ENCODE measurements at places on chromosomes 2 and 18. TPM values are rescaled to one million over a fixed set of nuclear protein-coding genes. Genes with fewer than 3 reads are reported as not detected.

- no peaks in the 10 kb centered on the region for H3K36me3 ChIP-seq
- no peak overlapping the region for H3K27ac ChIP-seq
- no peak for DNase-seq
- H3K27me3 ChIP-seq, result no peaks in the 10 kb centered on the region
- no peaks in the 10 kb centered on the region for H3K4me1 ChIP-seq
Observed at GRCh38 chr2:188248513-188248912, 43.2 kb upstream of the GULP1 start.

DNA sequence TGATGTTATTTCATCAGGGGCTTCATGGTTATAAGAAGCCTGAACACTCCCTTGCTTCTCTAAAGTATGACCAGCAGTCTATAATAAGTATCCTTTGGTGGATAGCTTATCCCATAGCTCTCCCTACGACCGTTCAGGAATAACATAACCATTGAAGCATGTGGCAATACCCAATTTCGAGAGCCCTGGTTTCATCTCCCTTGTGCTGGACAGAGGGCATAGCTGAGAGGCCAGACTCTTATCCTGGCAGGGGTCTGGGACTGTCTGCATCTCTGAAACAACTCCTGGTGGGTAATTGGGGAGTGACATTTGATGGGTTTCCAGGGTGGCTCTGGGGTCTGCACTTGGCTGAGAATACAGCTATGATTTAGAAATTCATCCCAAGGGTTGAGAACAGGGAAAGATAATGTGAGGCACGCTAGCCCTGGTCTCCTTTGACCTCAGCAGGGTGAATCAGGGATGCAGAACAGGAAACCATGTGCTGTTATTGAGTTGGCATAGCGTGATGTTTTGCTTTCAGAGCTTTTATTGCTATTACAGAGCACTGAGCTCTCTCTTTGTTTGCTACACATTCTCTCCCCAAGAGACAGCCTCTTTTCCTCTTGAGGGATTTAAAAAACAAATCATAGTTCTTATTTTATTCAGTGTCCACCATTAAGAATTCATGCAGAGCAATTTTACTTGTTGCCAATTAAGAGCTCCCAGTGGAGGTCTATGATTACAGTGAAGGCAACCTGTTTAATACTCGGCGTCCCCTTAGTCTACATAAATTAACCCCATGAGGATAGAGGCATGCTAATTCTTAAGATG is 274.5 kb downstream of the NCKAP5 start:
- no peaks in the 10 kb centered on the region for H3K36me3 ChIP-seq
- no peaks in the 10 kb centered on the region for H3K4me1 ChIP-seq
- H3K4me3 ChIP-seq, result no peak overlapping the region
- H3K27ac ChIP-seq, result no peak overlapping the region

GRCh38 chr2:59538398-59538911 is 1015.0 kb downstream of the BCL11A start:
- H3K27ac ChIP-seq, result no peak overlapping the region
- H3K4me1 ChIP-seq, result no peaks in the 10 kb centered on the region
- no peak overlapping the region for H3K4me3 ChIP-seq

- H3K36me3 ChIP-seq, result no peaks in the 10 kb centered on the region
- no peak overlapping the region for H3K27ac ChIP-seq
- no peak overlapping the region for H3K4me3 ChIP-seq
Observed at GRCh38 chr18:21571772-21572171, 28.7 kb downstream of the ESCO1 start.

GMCL1 gene
- polyA plus RNA-seq, result 2.0 TPM

KCNE4 gene
- 1.4 TPM for polyA plus RNA-seq

- no peaks in the 10 kb centered on the region for H3K4me1 ChIP-seq
- peaks cover 4% of the 10 kb centered on the region for H3K36me3 ChIP-seq
- H3K27me3 ChIP-seq, result no peaks in the 10 kb centered on the region
Observed at GRCh38 chr2:226891780-226892590, 56.1 kb downstream of the RHBDD1 start.

GRCh38 chr2:241796610-241797138 is 12.3 kb upstream of the NEU4 start:
- no peaks in the 10 kb centered on the region for H3K27me3 ChIP-seq
- H3K27ac ChIP-seq, result no peak overlapping the region
- H3K4me1 ChIP-seq, result no peaks in the 10 kb centered on the region
- no peaks in the 10 kb centered on the region for H3K36me3 ChIP-seq
- H3K4me3 ChIP-seq, result no peak overlapping the region

ST8SIA3 gene
- not detected for polyA plus RNA-seq

DNA sequence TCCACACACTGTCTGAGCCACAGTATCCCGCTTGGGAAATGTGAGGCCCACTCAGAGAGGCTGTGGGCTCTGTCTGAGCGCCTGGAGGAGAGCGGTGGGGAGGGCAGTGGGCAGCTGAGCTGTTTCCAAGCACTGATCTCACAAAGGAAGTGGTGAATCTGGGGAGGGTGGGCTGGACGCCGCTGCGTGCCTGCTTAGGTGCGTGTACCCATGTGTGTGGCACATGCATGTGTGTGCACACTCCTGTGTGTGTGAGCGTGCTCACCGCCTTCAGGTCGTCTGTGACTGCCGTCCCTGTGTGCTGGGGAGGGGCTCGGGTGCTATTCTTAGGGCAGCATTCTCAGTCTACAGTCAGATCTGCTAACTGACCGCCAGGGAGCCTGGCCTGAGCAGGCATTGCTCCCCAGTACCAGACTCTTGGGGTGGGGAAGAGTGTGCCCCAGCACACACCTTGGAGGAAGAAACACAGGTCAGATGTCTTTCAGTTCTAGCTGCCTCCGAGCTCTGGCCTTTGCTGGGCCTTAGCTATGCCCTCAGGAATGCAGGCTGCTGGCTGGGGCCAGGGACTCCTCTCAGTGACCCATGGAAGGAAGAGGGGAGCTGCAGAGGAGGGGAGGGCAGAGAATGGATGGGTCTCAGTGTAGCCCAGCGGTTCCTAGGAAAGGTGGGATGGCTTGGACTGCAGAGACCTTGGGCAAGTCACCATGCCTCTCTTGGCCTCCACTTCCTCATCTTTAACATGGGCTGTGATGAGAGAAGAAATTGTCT is 31.4 kb downstream of the KCNIP3 start:
- no peaks in the 10 kb centered on the region for H3K27me3 ChIP-seq
- H3K4me3 ChIP-seq, result no peak overlapping the region
- H3K36me3 ChIP-seq, result no peaks in the 10 kb centered on the region
- no peaks in the 10 kb centered on the region for H3K4me1 ChIP-seq
- no peak overlapping the region for H3K27ac ChIP-seq

- no peak overlapping the region for H3K27ac ChIP-seq
- H3K4me1 ChIP-seq, result no peaks in the 10 kb centered on the region
- no peaks in the 10 kb centered on the region for H3K36me3 ChIP-seq
- H3K27me3 ChIP-seq, result no peaks in the 10 kb centered on the region
Observed at GRCh38 chr2:1835581-1836201, 91.4 kb upstream of the PXDN start.

LYPD6B gene
- not detected for polyA plus RNA-seq

CFC1 gene
- not detected for polyA plus RNA-seq

DNA sequence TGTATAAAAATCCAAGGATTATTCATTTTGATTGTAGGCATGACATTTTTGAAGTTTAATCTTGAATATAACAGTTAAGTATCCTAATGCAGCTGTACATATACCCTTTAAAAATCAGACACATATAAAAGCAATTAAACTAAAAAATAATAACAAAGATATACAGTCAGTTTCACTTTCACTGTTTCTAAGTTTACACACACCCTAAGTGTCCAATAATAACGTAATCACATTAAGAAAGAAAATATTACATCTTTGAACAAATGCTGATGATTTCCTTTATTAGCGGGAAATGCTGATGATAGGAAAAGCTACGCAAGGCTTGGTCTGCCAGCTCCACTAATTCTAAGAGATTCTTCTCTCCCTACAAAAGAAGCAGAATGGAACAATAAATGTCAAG is 38.8 kb downstream of the RTTN start:
- H3K4me1 ChIP-seq, result no peaks in the 10 kb centered on the region
- no peak overlapping the region for H3K4me3 ChIP-seq
- no peaks in the 10 kb centered on the region for H3K27me3 ChIP-seq
- peaks cover 17% of the 10 kb centered on the region for H3K36me3 ChIP-seq

- H3K27ac ChIP-seq, result peak overlapping the region; percentile 51
- peaks cover 83% of the 10 kb centered on the region for H3K4me1 ChIP-seq
- no peak overlapping the region for H3K4me3 ChIP-seq
- no peaks in the 10 kb centered on the region for H3K36me3 ChIP-seq
Observed at GRCh38 chr2:11290713-11291112, 53.7 kb downstream of the ROCK2 start.

CD28 gene
- polyA plus RNA-seq, result 0.09 TPM

DNA sequence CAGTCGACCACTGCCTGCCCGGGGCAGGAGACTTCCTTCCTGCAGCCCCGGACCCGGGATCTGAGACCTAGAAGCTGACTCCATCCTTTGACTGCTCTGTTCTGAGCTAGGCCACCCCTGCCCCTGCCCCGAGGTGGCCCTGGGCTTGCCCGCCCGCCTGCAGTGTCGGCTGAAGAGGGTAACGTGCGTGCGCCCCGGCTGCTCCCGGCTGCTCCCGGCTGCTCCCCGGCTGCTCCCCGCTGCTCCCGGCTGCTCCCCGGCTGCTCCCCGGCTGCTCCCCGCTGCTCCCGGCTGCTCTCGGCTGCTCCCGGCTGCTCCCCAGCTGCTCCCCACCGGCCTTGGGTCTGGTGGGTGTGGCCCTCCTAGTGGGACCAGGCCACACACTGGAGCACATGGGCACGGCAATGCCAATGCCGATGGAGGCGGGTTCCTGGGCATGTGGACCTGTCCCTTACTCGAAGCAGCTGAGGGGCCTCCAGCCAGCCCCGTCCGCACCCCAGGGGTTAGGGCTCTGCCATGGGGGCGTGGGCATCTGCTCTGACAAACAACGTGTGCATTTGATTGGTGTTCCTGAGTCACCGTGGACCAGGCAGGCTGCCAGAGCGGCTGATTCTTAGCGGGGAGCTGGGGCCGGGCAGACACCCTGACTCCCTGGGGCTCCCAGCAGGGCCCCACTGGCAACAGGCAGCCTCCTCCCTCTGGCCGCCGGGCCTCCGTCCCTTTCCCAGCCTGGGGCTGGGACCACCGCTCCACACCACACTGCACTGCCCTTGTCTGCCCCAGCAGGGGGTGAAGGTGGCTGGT is 2.0 kb upstream of the GAL3ST2 start:
- H3K36me3 ChIP-seq, result no peaks in the 10 kb centered on the region
- peaks cover 10% of the 10 kb centered on the region for H3K4me1 ChIP-seq

- peak overlapping the region; percentile 82 for H3K4me3 ChIP-seq
- H3K27ac ChIP-seq, result peak overlapping the region; percentile 91
- DNase-seq, result peak; percentile 30
Observed at GRCh38 chr2:46913471-46914381, 1.9 kb downstream of the MCFD2 start.

Data from psoas muscle (tissue), 8 donors.